ENCODE measurements at places on chromosomes 11 and 22.

- peak; percentile 31 for DNase-seq
Measured at GRCh38 chr11:112289588-112290492, 29.2 kb upstream of the PLET1 start.

GRCh38 chr11:105553025-105553424 lies 56.8 kb upstream of the GRIA4 start:
- no peak for DNase-seq

GRCh38 chr11:9600644-9601036 lies 27.2 kb downstream of the WEE1 start:
- DNase-seq, result no peak

- DNase-seq, result no peak
Measured at GRCh38 chr11:43632181-43632580, 48.4 kb upstream of the HSD17B12 start.

DNA sequence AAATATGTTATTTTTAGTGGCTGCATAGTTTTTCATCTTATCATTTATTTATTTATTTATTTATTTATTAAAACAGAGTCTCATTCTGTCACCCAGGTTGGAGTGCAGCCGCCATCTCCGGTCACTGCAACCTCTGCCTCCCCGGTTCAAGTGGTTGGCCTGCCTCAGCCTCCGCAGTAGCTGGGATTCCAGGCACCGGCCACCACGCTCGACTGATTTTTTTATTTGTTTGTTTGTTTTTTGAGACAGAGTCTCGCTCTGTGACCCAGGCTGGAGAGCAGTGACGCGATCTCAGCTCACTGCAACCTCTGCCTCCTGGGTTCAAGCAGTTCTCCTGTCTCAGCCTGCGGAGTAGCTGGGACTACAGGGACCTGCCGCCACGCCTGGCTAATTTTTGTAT lies 262.9 kb upstream of the DDI1 start:
- DNase-seq, result no peak

DNA sequence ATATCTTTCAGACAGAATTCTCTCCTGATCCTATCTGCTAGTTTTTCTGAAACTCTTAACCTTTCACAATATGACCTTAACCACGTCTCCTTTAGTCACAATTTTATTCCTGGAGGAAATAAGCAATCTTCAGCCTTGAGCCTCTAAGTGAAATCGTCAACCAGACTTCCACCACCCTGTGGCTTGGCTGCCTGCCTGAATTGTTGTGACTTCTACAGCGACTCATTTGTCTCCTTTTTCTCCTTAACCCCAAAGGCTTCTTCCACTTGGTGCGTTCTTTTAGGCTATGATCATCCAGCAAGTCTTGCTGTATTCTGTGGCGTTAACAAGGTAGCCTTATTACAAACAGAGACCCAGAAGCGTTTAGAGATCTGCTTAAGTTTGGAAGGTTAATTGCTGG lies 535.1 kb upstream of the ARHGAP42 start:
- no peak for DNase-seq

- no peak for DNase-seq
Measured at GRCh38 chr11:65584723-65585171, 8.9 kb downstream of the EHBP1L1 start.

- no peak for DNase-seq
Measured at GRCh38 chr11:7637447-7638157, 35.7 kb downstream of the CYB5R2 start.

DNA sequence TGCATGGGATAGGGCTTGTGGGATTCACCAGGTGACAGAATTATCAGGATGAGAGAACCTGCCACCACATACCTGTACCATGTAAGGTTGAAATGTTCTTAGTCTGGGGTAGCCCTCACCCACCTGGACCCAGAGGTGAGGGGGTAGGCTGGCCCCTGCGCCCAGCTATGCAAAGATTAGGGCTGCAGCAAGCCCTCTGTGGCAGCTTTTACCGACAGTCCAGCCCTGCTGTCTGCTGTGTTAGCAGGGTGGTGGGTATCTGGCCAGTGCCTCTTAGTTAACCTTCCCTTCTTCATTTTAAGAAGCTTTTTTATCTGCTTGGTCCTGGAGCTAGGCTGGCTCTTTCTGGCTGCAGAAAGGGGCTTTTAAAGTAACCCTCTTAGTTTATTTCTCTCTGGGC lies 13.9 kb downstream of the INSC start:
- no peak for DNase-seq

DNA sequence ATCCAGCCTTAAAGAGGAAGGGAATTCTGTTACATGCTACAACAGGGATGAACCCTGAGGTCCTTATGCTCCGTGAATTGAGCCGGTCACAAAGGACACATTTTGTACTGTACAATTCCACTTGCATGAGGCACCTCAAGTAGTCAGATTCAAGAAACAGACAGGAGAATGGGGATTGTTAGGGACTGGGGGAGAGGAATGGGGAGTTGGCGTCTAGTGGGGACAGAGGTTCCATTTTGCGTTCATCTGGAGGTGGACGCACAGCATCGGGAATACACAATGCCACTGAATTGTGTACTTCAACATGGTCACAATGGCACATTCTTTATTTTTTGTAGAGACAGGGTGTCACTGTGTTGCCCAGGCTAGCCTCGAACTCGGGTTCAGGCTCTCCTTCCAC lies 14.1 kb downstream of the TBX1 start:
- no peak for DNase-seq

DNA sequence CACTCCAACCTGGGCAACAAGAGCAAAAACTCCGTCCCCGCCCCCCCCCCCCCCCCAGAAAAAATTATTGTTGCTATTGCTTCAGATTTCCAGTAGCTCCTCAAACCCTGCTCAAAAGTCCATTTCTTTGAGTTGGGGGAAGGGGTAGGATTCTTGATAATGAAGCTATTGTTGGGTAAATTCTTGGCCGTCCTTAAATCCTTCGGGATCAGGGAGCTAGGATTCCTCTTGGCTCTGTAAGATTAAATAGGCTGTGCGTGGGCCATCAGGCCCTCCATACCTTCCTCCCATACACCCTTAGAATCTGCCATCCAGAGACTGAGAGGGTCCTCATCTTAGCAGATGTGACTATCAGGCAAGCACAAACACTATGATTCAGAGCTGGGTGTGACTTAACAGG lies 16.4 kb downstream of the YWHAH start:
- no peak for DNase-seq

DNA sequence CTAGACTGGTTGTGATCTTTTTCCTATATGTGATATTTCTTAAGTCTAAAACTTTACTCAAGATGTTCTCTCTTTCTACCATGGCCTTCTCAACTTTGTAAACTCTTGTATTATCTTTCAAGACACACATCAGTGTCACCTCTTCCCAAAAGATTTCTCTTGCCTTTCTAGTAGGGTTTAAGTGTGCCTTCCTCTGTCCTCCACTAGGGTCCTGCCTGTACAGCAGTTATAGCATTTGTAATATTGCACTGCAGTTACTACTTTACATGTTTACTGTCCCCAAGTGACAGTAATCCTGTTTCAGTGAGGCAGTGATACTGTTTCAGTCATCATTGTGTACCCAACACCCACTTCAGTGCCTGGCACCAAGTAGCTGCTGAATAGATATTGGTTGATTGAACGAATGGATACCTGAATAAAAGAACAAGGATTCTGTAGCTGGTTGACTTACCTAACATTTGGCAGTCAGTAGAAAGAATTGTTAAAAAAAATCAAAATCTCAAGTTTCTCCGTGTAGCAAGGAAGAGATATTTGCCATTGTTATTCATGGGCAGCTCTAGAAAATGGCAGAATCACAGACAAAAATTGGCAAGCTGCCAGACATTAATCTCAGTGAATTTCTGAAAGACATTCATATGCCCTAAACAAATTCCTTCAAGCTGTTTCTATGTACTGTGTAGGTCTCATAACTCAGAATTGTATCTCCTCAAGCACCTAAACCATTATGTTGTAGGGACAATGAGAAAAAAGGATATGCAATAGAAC lies 79.4 kb downstream of the RBMXL2 start:
- DNase-seq, result no peak

DNA sequence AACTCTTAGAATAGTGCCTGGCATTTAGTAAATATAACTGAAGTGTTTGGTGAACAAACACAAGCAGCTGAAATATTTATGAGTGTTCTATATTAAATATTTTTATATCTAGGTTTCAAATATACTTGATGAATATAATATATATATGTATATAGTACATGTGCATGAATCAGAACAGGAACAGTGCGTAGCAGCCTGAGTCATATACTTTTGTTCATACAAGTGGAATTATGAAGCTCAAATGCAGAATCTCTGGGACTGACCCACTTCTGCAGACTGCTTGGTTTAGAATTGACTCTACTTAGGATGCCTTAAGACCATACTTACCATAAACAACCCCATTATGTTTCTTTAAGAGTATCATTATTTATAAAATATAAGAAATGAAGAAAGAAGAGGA lies 997.8 kb upstream of the RAG2 start:
- DNase-seq, result no peak

- no peak for DNase-seq
Measured at GRCh38 chr11:104061853-104062521, 25.5 kb downstream of the DDI1 start.

- DNase-seq, result no peak
Measured at GRCh38 chr11:12291313-12291712, 86.1 kb upstream of the PARVA start.
